ENCODE measurements at places on chromosomes 1 and 21.

- DNase-seq, result no peak
These were observed 40.6 kb upstream of the ARTN start for GRCh38 chr1:43893006-43893405.

DNA sequence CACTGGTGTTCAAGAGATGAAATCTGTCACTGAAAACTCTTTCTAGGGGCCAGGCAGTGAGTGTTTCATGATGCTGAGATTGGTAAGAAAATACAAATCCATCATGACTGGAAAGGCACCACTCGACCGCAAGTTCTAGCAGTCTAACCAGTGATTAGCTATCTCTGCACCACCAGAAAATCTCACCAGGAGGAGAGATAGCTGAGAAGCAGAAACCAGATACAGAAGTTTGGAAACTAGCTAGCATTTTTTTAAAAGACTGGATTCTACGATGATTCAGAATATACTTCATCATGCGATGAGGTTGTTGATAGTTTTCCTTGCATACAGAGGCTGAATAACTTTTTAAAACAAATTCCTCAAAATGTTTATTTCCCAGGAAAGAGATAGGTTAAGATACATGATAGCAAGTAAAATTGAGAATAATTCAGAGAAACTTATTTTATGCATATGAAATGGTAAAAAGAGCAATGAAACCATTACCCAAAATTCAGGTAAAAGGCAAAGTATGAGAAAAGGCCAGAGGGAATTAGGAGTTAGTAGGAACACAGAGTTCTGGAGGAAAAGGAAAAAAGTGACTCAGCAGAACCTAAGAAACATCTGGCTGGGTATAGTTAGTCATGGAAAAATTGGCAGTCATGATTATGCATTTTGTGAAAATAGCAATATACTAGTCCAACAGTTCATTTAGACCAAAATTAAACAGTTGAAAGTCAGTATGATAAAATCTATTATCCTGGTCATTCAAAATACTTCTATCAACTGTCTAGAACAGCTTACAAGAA lies 3.3 kb upstream of the F3 start:
- DNase-seq, result no peak

GRCh38 chr1:26603856-26604255 lies 74.3 kb downstream of the RPS6KA1 start:
- DNase-seq, result no peak

GRCh38 chr1:21924503-21925005 lies 12.6 kb downstream of the HSPG2 start:
- no peak for DNase-seq

DNA sequence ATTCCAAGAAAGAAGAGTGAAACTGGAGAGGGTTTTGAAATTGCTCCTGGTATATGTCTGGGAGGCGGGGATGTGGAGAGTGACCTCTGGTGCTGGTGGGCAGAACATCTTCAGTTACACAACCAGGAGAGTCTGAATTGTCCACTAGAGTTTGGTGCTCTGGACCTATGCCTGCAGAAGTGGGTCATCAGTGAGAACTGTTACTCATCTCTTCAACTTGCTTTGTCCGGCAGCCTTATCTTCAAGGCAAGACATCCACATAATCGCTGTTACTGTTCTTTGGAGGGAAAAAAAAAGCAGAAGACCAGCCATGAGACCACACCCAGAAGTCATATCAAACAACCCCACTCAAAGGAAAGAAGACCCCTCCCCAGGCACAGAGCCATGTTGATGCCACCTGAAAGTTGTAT lies 14.9 kb downstream of the SH2D1B start:
- DNase-seq, result no peak

All from posterior cingulate gyrus (tissue), 11 donors.